ENCODE measurements at places on chromosomes 12 and 14.

GRCh38 chr12:94650143-94651056 lies at the start of gene TMCC3:
Gene TMCC3 (minus strand): TSS chr12:94650557. CDS start chr12:94650430, 127 bp downstream.
- DNase-seq = peak; percentile 68

- DNase-seq = no peak
Measured at GRCh38 chr12:127582074-127582473, 684.9 kb upstream of the TMEM132C start.

GRCh38 chr12:132723764-132724140 lies 13.1 kb downstream of the PGAM5 start:
- no peak for DNase-seq

- DNase-seq = peak; percentile 34
Measured at GRCh38 chr12:122946690-122947341, 19.4 kb downstream of the ABCB9 start.

DNA sequence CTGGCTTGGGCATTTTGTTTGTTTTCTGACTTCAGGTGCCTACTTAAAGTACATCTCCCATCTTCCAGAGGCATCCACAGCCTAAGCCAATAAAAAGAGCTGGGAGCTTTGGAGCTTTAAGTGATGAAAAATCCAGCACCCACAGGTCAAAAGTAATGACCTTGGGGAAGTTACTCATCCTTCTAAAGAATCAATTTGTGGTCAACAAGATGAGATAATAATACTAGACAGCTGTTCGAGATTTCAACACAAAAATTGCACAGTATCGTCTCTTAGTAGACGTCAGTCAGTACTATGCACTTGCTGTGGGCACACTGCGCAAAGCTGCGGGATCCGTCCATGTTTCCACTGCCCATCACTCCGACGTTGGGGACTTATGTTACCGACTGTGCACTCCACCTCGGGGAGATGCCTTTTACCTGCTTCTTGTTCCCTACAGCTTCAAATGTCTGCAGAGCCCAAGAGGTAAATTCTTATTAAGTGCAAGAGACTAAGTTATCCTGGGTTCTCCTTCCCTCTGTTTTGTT lies 1.3 kb downstream of the ST8SIA1 start:
- no peak for DNase-seq

- no peak for DNase-seq
Measured at GRCh38 chr14:21015312-21015711, 9.5 kb downstream of the NDRG2 start.

- DNase-seq = no peak
Measured at GRCh38 chr12:115710104-115710564, 567.4 kb downstream of the MED13L start.

DNA sequence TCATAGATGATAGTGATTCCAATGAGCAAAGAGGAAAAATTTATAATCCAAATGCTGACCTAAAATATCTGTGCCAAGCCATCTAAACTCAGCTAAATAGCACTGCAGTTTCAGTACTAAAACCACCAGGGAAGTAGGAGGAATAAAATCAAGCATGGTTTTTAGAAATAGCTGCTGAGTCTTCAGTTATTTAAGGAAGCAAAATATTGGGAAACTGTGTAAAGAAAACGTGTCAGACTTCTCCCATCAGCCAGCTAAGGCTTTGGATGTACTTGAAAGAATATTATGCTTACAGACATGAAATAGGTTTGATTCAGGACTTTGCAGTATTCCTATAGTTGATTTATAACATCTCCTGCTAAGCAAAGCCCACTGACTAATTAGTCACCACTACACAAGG lies 24.7 kb downstream of the CLEC2D start:
- no peak for DNase-seq

DNA sequence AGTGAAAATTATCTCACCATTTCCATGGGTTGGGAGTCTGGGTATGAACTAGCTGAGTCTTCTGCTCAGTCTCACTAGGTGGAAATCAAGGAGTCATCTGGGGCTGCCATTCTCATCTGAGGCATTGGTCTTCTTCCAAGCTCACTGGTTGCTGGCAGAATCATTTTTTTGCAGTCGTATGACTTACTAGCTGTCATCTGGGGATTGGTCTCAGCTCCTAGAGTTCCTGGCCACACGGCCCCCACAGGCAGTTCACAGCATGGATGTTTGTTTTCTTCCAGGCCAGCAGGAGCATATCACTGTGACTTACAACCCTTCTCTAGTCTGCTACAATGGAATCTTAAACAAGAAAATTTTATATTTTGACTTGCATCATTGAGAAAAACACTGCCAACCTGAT lies 18.6 kb upstream of the OR10AD1 start:
- DNase-seq = peak; percentile 12

DNA sequence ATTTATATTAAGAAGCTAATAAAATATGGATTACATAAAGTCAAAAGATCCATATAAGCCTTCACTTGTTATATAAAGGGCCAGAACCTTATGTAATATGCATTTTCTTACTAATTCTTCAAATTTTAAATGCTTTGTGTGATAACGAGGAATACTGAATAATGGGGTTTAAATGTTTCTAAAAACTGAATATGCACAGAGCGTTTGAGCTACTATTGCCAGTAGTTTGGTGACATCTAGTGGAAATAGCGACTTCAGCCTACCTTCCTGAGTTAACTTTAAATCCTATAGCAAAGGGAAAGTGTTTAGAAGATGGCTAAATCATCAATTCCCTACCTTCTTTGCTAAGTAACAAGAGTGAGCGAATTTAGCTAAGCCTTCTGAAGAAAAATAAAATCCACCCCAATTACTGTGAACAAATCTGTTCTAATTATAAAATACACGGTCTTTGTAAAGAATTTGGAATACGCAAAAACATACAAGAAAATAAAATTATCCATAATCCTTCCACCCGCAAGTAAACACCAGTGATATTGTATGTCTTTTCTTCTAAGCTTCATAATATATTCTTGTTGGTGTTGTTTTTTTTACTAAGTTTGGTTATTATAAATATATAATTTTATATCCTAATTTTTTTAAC lies 115.5 kb upstream of the G2E3 start:
- peak; percentile 21 for DNase-seq

DNA sequence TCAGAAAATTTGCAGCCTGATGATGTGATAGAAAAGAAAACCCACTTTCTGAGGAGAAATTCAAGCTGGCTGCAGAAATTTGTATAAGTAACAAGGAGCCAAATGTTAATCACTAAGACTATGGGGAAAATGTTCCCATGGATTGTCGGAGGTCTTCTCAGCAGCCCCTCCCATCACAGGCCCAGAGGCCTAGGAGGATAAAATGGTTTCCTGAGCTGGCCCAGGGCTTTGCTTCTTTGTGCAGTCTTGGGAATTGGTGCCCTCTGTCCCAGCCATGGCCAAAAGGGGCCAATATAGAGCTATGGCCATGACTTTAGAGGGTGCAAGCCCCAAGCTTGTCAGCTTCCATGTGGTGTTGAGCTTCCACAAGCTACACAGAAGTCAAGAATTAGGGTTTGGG lies 335.9 kb downstream of the ATP23 start:
- no peak for DNase-seq

Data from HEK293T (cell line).